ENCODE measurements at places on chromosomes 11 and 22.
A peak's percentile ranks its signal among the peaks of the same experiment; 100 is the strongest.

DNA sequence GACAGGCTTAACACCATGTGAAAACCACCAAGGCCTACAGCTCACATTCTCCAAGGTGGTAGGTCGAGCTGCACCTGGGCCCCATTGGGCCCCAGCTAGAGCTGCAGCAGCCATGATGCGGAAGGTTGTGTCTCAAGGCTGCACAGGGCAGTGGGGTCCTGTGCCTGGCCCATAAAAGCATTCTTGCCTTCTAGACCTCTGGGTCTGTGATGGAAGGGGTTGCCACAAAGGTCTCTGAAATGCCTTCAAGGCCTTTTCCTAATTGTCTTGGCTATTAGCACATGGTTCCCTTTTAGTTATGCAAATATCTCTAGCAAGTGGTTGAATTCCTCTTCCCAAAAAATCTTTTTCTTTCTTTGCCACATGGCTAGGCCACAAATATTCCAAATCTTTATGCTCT lies 52.5 kb upstream of the C11orf58 start:
- no peak for DNase-seq

DNA sequence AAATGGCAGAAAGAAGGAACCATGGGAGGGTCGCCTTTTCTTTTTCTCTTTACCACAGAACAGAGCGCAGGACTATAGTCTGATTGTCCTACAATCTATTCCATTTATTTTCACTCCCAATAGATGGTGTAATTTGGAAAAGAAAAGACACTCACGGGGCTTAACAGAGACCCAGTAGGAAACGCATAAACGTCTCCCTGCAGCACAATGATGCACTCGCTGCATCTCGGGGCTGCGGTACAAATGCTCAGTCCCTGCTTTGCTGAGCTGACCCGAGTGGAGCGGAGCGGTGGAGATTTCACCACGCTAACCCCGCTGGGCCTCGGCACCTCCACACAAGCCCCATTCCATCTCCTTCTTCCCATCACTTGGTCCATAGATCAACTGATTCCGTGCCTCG lies 1.5 kb downstream of the FEZ1 start:
- DNase-seq = no peak

DNA sequence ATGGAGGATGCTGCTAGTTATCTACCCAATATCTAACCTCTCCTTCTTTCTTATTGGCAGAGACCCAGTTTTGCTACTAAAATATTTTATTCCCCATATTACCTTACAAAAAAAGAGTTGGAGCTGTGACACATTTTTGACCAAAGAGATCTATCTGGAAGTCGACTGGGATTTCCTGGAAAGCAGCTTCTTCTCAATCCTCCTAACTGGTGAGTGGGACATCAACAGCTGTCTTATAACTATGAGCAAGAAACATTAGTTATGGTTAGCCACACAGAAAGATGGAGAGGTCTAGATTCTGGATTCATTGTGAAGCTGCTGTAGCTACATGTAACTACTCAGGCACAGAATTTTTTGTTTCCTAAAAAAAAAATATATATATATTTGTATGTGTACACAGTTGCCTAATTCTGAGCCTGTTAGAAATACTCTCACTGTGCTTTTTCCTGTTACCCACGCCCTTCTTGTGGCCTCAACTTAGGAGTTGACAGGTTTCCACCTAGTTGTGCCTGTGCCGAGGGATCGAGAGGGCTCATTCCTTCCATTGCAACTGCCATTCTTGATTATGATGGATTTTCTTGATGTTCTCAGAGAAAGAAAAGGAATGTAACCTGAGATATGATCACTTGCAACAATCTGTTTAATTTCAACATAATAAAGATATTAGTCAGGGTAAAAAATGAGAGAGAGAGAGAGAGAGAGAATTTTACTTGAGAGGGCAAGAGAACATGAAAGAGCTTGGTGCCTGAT lies 142.0 kb downstream of the SLC17A6 start:
- no peak for DNase-seq

GRCh38 chr11:7534042-7534378 lies 20.2 kb downstream of the PPFIBP2 start:
- DNase-seq = no peak

DNA sequence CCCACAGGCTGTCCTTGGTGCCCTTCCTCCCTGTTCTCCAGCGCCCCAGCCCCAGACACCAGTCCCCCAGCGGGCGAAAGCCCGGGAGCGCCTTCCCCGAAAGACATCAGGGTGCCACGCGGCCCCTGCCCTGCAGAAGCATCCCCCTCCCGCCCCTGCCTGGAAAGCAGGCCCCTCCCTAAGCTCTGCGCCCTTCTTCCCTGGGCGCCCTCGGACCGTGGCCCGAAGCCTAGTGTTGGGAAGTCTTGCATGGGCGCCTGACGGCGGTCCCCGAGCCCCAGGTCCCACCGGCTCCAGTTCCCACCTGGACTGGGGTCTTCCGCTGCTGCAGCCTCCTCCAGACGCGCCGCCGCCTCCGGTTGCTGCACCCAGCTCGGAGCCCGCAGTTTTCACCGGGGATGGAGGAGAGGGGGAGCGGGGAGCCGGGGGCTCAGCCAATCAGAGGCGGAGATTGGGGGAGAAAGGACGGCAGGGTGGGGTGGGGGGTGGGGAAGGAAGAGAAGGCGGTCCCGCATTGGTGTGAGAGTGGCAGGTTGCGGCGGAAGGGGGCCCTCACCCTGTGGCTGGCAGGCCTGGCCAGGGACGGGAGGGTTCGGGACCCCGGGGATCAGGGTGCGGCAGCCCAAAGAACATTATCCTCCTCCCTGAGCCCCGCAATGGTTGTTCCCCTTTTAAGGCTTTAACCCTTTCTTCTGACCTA lies at the start of gene THY1:
THY1 (minus strand) TSS at position 364 of the 700 bp plus-strand sequence. CDS start 2,267 bp downstream, outside the sequence.
- no peak for DNase-seq

GRCh38 chr22:32244547-32244946 lies 10.6 kb downstream of the SLC5A4 start:
- DNase-seq = no peak

- no peak for DNase-seq
Observed at GRCh38 chr11:17531636-17532113, 12.5 kb downstream of the USH1C start.

GRCh38 chr11:102583141-102583873 lies 41.8 kb downstream of the MMP20 start:
- peak; percentile 22 for DNase-seq

- no peak for DNase-seq
Observed at GRCh38 chr22:28466399-28466798, 213.2 kb downstream of the TTC28 start.

- no peak for DNase-seq
Observed at GRCh38 chr11:45161252-45162063, 15.0 kb downstream of the PRDM11 start.

- DNase-seq = no peak
Observed at GRCh38 chr11:59224351-59224928, 11.7 kb upstream of the MPEG1 start.

DNA sequence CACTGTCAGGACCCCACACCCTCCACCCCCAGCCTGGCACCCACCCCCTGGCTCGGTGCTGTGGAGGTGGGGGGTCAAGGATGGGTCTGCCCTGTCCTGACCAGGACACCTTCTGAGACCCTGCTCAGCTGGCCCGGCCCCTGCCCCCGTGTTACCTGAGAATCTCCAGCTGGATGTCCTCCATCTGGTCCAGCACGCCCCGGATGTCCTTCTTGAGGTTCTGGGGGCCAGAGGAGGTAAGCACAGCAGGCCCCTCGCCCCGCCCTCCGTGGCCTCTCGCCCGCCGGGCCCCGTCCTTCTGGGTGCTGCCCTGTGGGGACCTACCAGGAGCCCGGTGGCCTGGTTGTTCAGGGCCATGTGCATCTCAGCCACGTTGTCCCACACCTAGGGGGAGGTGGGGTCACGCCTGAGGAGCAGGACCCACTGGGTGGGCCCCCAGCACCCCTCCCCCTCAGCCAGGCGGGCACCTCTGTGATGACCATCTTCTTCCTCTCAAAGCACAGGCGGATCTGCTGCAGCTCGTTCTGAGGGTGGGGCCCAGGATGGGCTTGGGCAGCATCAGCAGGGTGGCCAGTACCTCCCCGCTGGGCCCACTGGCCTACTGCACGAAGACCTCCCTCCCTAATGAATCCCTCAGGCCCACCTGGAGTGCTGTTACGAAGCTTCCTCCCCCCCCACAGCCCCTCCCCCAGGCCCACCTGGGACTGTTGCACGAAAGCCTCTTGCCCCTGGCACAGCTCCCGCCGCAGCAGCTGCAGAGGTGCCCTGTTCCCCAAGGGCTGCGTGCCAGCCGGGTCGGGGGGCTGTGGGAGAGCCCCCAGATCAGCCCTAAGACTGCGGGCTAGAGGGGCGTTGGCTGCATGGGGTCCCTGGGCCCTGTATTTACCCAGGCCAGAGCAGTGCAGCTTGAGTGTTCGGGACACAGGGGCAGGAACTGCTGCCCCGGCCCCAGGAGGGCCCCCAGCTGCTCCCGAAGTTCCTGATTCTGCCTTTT lies 1.3 kb downstream of the CCDC188 start:
- no peak for DNase-seq

DNA sequence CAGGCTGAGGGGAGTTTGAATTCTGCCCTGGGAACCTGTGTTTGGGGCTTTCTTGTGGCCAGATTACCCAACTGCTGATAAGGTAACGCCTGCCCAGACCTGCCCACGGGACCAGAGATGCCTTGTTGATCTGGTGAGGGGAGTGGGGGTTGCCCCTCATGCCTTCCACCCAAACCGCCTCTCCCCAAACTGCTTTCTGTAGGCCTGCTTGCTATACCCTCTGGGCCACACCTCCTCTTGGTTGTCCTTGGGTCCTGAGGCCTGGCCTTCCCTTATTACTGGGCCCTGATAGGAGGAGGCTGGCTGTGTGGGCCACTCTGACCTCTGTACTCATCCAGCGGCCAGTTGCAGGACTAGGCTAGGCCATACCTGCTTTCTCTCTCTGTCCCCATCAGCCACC lies 3.4 kb downstream of the P2RY2 start:
- peak; percentile 44 for DNase-seq

DNA sequence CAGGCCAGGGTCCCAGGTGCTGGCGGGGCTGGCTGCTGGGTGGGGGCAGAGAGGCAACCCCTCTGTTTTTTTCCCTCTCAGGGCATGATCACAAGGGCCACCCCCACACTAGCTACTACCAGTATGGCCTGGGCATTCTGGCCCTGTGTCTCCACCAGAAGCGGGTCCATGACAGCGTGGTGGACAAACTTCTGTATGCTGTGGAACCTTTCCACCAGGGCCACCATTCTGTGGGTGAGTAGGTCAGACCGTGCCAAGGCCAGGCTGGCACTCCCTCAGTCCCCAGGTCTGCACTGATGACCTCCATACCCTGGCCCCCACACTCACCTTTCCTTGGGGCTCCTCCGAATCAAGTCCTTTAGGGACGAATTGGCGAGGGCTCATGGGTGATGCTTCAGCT lies 7.3 kb downstream of the TCN2 start:
- DNase-seq = no peak

GRCh38 chr11:35237351-35237750 lies 98.4 kb downstream of the CD44 start:
- DNase-seq = no peak

DNA sequence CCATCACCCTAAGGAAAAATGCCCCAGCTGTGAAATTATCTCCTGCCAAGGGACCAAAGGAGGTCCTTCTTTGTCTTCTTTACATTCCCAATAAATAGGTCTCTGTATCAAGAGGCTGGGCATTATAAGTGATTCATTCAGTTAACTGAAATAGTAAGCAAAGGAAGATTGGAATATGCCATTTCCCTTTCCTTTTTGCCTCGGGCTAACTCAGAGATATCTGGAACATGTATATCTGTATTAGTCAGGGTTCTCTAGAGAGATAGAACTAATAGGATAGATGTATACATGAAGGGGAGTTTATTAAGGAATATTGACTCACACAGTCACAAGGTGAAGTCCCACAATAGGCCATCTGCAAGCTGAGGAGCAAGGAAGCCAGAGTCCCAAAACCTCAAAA lies 15.3 kb upstream of the CWF19L2 start:
- DNase-seq = no peak

DNA sequence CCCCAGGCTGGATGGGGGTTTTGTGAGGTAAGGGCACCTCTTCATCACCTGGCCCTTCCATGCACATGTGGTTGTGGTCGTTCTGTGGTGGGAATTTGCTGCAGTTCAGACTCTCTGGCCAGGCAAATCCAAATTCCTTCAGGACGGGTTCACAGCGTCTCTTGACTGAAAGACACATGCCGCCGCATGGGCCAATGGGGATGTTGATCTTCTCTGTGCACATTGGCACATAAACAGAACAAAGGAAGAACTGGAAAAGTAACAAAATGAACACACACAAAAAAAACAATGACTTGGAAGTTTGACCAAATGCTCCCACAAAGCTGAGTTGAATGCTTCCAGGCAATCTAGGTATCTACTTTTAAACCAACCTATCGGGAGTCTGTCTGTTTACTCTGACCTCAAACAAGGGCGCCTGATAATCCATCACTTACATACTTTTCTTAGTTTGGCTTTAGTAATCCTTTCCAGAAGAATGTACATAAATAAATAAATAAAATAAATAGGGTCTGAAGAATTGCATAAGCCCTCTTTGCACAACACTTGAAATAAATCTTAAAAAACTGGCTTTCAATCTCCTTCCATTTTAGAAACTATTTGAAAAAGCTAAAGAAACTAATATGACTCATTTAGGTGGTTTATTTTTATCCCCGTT lies 2.8 kb downstream of the FZD4 start:
- DNase-seq = no peak

GRCh38 chr11:44017443-44018126 lies 30.2 kb upstream of the ACCSL start:
- no peak for DNase-seq

- peak; percentile 92 for DNase-seq
Observed at GRCh38 chr22:30802202-30803166, 107.8 kb downstream of the OSBP2 start.

DNA sequence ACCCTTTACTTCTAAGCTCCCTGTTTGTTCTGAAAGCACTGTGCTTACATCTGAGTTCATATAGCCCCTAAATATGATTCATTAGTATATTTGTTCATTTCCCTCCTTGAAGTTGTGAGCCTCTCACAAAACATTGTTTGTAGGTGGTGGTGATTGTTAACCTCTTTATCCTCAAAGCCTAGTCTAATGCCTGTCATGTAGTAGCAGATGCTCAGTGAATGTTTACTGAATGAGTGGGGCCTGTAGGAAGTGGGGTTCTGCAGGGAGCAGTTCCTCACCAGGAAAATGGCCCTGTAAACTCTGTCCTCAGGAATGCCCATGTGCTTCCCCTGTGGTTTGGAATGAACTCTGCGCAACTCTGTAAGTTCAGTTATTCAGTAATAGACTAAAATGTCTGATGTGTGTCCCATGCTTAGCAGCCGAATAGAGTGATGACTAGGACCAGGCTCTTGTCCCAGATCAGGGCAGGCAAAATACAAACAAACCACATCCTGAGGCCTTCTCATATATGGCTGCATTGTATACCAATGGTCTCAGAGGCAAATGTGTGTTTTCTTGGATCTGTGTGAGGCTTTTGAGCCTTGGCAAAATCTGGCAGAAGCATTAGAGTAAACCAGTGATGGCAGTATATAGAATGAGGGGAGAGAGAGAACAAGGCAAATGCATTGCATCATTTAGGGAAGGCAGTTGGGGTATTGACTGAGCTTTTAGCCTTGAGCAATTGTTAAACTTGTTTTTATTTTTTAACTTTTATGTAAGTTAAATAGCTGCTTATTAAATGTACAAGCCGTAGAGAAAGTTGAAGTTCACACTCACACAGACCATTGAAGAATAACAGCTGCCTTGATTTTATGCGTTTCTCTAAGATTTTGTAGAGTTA lies 91.4 kb upstream of the BIRC3 start:
- no peak for DNase-seq

DNA sequence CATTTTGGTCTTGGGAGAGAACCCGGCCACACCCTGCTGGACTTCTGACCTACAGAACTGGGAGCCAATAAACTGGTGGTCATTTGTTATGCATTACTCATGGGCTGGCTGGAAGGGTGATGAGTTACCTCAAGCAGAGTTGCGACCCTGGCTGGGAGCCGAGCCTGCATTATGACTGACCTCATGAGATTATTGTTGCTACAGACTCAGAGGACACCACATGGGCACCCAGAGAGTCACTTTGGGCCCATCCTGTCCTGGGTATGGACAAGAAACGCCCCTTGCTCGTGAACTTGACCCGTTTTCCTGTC lies 531.7 kb downstream of the TBC1D22A start:
- no peak for DNase-seq
